Central memory CD4-positive, alpha-beta T cell (primary cell): ENCODE measurements at places on chromosomes 2 and 18.

DNA sequence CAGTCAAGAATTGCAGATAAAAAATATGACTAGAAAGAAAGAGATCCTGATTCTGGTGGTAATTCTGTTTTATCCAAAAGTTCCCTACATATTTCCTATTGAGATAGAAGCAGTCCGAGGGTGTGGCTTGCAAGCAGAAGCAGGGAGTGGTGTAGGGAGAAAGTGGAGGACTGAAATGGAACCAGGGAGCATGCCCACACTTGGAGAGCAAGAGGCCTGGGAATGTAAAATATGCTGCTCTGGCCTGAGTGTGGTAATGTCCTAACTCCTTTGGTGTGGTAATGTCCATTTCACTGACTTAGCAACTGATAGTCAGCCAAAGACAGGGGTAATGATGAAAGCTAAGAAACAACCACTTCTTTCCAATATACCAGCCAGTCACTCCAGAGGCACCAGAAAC lies 30.1 kb upstream of the FMNL2 start:
- no peak for DNase-seq

- no peak for DNase-seq
Measured at GRCh38 chr2:170525566-170525900, 189.6 kb upstream of the SP5 start.

DNA sequence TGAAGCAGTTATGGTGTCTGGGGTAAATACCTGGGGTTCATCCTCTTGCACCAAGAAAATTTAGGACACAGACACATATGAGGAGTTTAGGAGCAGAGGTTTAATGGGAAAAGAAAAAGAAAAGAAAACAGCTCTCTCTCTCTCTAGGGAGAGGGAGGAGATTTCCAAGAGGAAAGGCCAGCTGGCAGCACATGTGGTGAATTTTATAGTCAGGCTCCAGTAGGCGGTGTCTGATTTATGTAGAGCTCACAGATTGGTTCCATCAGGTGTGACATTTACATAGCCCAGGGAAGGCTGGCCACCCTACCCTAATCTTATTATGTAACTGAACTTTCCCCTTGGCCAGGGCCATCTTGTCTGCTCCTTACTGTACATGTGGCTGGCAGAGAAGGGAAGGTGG lies 297.5 kb upstream of the RGPD4 start:
- DNase-seq, result no peak

DNA sequence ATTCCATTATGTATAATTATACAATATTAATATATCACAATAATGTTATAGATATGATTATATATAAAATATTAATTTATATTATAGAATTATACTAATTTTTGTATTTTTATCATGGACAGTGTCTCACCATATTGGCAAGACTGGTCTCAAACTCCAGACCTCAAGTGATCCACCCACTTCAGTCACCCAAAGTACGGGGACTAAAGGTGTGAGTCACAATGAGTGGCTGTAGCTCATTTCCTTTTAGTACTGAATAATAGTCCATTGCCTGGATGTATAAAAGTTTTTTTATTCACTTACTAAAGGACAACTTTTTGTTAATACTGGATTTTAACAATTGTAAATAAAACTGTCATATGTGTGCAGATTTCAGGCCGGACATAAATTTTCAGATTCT lies 417.6 kb upstream of the LINC00305 start:
- DNase-seq, result no peak

- DNase-seq, result no peak
Measured at GRCh38 chr2:130756053-130756873, 923 bp downstream of the AMER3 start.

DNA sequence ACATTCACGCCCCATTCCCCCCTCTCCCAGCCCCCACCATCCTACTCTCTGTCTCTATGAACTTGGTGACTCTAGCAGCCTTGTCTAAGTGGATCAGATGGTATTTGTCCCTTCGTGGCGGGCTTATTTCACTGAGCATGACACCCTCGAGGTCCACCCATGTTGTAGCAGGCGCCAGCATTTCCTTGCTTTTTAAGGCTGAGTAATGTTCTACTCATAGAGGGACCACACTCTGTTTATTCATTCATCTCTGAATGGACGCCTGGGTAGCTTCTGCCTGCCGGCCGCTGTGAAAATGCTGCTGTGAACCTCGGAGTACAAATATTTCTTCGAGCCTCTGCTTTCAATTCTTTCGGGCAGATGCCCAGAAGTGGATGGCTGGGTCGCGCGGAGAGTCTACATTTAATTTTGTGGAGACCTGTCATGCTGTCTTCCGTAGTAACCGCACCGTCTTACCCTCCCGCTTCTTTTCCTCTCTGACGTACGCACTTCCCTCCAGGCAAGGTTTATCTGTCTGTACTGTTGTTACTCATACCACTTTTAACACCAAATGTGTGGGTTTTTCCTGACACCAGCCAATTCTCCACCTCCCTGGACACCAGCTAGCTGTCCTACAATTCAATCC lies 5.6 kb downstream of the CROCC2 start:
- no peak for DNase-seq

DNA sequence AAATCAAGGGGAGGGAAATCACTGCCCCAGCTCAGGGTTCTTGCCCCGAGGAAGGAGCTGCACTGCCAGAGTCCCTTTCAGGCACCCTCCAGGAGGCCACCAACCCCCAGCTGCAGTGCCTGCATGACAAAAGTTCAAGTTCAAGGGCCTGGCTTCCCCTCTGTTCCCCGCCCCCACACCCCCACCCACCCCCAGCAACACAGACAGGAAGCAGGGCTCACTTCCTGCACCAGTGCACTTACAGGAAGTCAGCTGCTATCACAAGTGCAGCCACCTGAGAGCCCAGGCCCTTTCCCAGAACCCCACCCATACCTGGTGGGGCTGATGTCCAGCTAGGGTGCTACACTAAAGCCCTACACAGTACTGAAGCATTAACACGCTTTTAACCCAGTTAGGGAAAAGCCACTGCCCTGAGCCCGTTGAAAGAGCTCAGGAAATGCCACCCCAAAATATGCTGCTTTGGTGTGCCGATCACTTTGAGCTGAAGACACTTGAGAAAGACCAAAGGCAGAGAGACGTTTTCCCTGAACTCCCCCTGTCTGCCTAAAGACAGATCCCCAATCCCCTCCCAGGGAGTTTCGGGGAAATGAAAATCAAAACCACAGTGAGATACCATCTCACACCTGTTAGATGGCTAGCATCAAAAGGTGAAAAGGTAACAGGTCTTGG lies 109.9 kb upstream of the CAB39 start:
- DNase-seq, result peak; percentile 64

DNA sequence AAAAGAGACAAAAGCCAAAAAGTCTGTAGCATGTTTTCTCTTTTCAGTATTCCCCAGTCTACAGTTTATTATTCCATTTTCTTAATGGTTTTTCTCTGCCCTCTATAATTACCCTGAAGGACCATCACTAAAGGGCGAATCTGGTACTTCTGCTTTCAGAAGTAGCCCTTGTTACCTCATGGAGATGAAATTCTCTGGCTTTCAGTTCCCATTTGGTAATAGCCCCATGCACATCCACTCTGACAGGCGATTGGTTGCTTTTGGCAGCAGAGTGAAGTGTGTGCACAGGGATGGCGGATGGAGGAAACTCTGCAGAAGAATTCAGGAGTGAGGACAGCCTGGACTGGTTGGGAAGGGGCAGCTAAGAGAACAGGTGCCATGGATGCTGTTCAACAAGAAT lies 66.3 kb upstream of the NABP1 start:
- no peak for DNase-seq

- no peak for DNase-seq
Measured at GRCh38 chr2:15937105-15937881, 3.1 kb upstream of the MYCN start.

DNA sequence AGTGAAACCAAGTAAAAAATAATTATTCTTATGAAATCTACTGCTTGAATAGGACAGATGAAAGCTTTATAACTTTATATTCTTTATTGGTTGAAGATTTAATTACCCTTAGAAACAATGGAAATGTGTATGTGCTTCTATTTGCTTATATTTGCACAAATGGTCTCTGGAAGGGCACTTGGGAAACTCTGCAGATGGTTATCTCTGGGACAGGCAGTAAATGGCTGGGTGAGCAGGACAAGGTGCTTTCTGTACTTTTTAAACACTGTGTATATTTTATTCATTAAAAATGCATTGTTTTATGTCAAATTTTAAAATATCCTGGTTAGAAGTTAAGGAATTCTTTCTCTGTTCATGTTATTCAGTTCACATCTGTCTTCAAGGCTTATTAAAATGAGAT lies 131.1 kb downstream of the LRRTM4 start:
- no peak for DNase-seq

GRCh38 chr18:1658908-1659566 lies 754.4 kb downstream of the ADCYAP1 start:
- DNase-seq, result no peak

- no peak for DNase-seq
Measured at GRCh38 chr2:241762321-241762932, 14.2 kb upstream of the GAL3ST2 start.

- no peak for DNase-seq
Measured at GRCh38 chr18:51025512-51025911, 4.5 kb upstream of the SMAD4 start.

GRCh38 chr18:55073116-55073515 lies 113.9 kb upstream of the CCDC68 start:
- DNase-seq, result no peak

DNA sequence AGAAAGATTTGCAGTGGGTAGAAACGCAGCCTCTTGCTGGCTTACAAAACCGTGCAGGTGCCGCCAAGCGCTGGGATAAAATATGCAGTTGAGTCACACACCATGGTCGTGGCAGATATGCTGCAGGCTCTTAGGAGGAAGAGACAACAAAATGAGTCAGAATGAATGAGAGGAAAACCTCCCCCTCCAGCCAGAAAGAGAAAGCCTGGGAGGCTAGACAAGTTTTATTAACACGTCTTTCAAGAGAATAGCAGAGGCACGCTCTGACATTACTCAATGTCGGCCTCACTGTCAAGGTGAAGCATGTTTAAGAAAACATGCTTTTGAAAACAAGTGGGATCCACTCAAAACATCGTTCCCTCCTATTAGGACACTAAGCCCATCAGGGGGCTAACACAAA lies 37.1 kb upstream of the ZCCHC2 start:
- DNase-seq, result no peak

- DNase-seq, result no peak
Measured at GRCh38 chr2:213149294-213149875, 2.0 kb downstream of the IKZF2 start.

DNA sequence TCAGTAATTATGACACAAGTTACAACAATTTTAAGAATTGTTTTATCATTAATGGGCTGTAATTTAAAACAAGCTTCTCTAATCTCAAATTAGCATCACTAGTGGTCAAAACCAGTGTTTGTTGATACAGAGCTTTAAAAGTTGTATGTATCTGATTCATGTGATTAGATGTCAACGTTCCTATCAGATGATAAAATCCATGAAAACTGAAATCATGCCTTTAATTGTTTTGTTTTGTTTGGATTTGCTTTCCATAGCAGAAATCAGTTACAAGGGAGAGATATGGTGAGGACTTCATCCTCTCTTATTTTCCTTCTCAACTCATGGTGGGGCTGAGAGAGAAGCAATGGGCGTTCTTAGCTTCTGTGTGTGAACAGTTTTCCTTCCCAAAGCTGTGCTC lies 469.6 kb downstream of the PID1 start:
- DNase-seq, result no peak

DNA sequence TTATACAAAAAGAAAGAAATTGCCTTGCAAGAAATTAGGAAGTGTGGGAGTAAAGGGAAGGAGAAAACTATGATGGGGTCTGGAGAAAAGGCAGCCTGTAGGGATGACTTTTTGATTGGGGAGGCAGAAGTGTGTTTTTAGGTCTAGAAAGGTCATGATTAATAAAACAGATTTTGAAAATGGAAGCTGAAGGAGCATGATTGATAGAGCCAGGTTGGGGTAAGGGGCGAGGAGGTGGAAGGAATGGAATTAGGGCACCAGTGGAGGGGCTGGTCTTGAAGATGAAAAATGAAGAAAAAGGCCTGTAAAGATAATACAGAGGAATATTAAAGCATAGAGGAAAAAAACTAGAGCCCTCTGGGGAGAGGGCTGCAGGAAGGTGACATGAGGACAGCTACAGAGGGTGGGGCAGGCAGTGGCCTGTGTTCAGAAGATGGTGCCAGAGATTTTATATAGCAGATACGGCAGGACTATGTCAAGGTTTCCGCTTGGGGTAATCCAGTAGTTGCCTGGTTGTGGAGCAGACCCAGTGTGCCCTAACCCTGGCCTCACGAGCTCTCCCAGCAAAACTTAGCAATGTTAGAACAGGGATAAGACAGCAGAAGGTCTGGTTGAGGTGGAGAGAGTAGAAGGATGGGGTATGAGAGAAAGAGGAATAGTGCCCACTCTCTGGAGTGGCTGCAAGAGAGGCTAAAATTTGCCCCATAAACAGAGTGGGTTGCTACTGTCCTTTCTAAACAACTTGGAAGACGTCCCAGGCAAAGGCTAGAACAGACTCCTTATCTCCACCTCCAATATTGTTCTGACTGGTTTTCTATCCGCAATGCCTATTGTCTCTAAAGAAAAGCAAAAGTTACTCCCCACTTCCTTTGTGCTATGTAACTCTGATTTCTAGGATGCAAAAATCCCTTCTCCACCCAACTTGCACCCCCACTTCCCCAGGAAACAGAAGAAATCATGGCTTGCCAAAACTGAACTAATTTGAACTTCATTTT lies 287.3 kb downstream of the AGPS start:
- no peak for DNase-seq

DNA sequence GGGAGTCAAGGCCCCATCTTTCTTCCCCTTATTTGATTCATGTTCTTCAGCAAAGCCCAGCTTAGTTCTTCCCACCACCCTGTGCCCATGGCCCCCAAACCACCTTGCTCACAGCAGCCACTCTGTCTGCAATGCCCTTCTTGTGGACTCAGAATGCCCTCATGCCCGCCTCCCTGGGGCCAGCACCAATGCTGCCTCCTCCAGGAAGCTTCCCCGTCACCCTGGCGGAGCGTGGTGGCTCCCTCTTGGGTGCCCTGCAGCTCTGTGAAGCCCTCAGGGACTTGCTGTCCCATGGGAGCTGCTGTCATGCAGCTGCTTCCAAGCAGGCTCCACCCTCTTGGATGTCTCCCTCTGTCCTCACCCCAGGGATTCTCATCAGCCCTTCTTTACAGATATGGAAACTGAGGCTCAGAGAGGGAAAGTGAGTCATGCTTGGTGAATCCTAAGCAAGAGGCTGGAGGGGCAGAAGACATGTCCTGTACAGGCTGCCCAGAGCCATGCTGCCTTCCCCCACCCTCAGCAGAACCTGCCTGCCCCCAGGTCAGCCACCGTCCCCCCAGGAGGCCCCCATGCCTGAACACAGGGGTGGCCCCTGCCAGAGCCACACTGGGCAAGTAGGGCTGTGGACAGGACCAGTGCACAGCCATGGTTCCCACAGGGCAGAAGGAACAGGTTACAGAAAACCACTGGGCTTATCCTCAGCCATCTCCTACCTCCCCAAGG lies 11.8 kb upstream of the DUSP2 start:
- no peak for DNase-seq

DNA sequence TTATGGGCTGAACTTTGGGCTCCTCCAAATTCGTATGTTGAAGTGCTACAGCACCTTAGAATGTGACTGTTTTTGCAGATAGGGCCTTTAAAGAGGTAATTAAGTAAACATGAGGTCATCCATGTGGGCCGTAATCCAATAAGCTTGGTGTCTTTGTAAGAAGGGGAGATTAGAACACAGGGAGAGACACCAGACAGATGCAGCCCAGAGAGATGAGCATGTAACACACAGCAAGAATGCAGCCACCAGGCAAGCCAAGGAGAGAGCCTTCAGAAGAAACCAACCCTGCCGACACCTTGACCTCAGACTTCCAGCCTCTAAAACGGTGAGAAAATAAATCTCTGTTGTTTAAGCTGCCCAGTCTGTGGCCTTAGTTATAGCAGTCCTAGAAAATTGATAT lies 74.3 kb downstream of the HRH4 start:
- no peak for DNase-seq

GRCh38 chr2:46126571-46126970 lies 170.6 kb upstream of the EPAS1 start:
- no peak for DNase-seq
